ENCODE measurements at places on chromosomes 1 and 21.

DNA sequence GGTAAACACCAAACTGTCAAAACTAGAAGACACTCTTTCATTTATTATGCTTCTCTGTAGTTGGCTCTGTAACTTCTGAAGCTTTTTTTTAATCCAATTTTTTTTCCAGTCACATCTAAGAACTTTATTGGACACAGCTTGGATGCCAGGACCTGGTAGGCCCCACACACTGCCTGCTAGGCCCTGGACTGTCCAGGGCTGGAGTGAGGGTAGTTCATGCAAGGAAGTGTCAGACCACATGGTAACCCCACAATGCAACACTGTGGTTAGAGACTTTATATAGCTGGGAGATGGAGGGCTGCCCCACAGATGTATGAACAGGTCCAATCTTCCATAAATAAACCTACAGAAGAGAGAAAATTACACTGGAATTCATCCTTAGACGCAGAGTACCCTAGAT lies 7.1 kb downstream of the SLC2A1 start:
- no peak for DNase-seq

DNA sequence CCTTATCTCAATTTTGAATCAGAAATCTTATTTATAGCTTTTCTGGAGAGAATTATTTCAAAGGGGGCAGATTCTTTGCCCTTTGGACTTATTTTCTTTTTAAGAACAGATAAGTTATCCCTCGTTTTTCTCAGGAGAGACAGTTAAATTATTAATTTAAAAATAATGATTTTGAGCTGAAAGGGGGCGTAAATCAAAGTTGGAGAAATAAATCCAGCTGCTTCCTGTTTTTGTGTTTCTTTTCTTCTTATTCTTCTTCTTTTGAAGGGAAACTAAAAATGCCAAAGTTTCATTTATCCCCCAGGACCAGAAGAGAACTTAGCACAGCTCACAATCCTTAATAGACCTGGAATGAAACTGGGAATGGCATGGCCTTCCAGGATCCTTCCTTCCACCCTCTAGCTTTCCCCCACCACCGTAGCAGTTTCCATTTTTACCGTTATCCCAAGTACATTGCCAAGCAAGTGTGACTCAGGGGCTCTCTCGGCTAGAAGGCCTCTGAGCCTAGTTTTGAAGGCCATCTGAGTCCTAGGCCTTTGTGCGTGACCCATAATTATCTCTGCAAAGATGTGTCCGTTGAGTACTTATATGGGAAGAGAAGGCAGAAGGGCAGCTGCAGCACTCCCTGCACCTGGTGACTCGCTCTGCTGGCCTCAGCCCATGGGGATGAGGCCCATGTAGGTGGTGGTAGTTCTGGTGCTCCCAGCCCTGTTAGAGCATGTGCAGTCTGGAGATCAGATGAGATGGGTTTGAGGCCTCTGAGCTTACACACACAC lies 181.7 kb downstream of the ROR1 start:
- DNase-seq: no peak

- DNase-seq: no peak
These were observed 8.0 kb upstream of the LEPR start for GRCh38 chr1:65412256-65412983.

GRCh38 chr1:82486468-82486867 lies 685.7 kb downstream of the ADGRL2 start:
- no peak for DNase-seq

- DNase-seq: no peak
These were observed 53.5 kb downstream of the FAAP20 start for GRCh38 chr1:2141025-2141424.

DNA sequence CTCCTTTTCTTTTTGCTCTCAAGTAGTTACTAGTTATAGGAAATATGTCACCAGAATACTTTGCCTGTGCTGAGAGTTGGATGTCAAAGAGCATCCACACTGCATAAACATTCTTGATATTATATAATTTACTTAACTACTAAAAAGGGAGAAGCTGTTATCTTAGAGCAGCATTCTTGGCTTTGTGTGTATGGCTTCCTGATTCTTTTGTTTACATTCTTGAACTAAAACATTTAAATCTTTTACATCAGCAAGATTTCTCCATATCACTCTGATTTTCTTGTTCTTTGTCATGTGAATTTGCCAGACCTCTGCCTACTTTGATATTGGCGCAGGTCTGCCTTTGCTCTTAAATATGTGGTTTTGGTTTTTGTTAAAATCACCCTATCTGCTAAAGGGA lies 48.8 kb downstream of the SUCO start:
- no peak for DNase-seq

- no peak for DNase-seq
These were observed 42.5 kb downstream of the ACTN2 start for GRCh38 chr1:236728752-236729151.

DNA sequence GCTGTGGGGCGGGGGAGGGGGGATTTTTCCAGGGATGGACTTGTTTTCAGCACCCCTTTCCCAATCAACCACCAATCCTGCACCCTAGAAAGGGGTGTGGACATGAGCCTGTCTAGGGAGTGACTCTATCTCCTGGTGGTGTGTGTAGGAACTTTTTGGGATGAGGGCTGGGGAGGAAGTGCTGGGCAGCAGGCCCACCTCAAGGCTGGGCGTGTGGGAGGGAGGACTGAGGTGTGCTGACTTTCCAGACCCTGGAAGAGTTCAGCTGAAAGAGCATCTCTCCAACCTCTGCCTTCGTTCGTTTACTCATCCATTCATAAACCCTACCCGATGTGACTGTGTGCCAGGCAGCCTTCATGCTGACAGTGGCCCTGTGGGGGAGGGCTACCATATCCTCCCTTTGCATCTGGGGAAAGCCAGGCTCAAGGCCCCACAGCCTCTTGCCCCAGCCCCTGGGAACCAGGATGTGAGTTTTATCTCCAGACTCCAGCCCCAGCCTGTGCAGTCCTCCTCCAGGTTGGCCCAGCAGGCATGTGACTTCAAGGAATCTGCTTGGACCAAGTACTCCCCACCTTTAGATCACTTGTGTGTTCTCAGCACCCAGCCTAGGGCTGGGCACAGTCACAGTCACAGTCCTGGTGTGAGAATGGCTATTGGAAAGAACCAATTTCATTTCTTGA lies 6.7 kb downstream of the KNCN start:
- no peak for DNase-seq

DNA sequence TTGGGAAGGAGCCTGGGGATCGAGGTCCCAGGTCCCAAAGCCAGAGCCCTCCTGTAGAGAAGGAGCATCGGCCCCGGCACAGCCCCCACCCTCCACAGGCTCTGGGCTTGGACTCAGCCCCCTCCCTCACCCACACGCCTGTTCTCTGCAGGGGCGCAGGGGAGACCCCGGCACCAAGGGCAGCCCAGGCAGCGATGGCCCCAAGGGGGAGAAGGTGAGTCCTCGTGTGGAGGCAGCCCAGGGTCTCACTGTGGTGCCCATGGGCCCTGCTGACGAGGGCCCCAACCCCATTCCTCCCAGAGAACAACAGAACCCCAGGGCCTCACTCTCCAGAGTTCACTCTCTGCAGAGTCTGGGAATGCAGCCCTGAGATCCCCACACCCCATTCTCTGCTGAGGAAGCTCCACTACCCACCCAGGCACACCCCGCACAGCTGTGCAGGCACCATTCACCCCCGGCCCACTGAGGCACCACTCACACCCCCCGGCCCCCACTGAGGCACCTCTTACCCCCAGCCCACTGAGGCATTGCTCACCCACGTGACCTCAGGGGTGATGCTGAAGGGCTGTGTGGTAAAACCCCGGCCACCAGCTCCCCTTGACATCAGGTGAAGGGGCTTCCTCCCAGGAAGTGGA lies 21.8 kb downstream of the COL6A2 start:
- no peak for DNase-seq

DNA sequence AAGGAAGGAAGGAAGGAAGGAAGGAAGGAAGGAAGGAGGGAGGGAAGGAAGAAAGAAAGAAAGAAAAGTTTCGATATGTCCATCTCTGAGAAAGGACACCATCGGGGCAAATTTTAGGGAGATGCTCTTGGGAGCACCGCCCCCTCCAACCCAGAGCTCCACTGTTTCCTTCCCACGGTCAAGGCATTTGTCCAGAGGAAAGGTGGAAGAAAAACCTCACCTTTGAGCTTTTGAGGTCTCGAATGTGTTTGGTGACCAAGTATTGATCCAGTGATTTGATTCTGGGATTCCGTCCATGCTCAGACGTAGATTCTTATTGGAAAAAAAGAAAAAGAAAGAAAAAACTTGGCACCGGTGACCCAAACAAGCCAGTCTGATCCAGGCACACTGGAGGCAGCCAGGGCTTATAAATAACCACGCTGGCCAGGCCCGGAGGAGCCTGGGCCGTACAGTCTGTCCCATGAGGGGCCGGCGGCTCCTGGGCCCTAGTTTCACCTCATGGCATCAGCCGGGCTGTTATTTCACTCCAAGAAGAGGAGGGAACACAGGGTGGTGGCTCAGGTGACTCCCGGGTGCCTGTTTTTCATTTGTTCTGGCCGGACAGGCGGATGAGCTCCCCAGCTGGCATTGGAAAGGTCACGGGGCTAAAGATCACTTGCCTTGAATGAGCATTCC lies 36.1 kb upstream of the SLC25A33 start:
- DNase-seq: no peak

- DNase-seq: no peak
These were observed 759 bp downstream of the GPR157 start for GRCh38 chr1:9128166-9128519.

GRCh38 chr1:52748119-52748518 lies 21.9 kb downstream of the ZYG11B start:
- no peak for DNase-seq

- DNase-seq: no peak
These were observed 537 bp downstream of the RHBDL2 start for GRCh38 chr1:38941093-38941492.

GRCh38 chr1:35932158-35932636 lies 1.3 kb downstream of the AGO3 start:
- no peak for DNase-seq

DNA sequence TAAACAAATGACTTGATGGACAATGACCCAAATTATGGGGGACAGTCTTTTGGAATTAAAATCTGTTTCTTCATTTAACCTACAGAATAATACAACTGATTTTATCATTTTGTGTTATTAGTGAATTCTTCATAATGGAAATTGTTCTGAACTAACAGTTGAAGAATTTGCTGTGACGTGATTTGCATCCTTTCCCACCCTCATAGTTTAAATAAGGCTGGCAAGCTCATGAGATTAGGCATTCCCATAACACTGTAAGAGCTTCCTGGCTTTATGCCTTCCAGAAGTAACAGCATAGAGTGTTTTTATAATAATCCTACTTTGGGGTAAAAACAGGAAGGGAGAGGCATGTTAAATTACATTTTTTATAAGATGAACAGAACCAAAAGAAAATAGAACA lies 95.7 kb downstream of the ATP6V1G3 start:
- no peak for DNase-seq

- no peak for DNase-seq
These were observed 638.3 kb downstream of the MATN1 start for GRCh38 chr1:30084909-30085571.

DNA sequence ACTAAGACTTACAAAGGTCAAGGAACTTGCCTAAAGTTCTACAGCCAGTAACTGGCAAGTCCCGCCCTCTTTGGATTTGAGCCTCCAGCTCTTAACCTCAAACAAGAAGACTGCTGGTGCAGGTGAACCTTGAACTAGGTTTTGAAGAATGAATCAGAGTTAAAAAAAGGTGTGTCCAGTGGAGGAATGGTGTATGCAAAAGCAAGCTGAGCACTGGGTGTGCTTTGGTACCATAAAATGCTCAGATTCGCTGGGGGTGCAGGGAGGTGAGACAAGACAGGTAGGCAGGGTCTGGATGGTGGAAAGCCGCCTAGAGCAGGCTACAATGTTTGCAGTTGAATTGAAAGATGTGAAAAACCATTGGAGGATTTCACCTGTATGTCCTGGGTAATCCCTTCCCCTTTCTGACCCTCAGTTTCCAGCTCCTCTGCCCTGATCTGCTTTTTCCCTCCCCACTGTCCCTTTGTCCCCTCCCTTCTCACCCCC lies 39.8 kb downstream of the FOXD2 start:
- no peak for DNase-seq

- DNase-seq: no peak
These were observed 12.2 kb downstream of the PINK1 start for GRCh38 chr1:20645414-20645813.

DNA sequence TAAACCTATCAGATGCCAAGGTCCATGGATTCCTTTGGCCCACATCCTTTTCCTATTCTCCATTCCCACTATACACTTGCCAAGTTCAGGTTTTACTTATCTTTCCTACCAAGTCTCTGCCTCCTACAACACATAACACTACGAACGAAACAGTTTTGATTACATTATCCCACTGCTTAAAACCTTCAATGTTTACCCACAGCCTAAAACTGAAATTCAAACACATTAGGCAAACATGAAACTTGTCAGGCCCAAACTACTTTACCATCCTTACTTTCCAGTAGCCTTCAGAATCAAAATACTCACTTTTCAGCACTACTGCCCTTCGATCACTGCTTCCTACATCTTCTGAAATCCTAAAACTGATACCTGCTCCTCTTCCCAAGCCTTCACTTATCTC lies 3.0 kb downstream of the SCAF4 start:
- DNase-seq: no peak

- no peak for DNase-seq
These were observed 8.9 kb downstream of the ADAR start for GRCh38 chr1:154598871-154599635.

GRCh38 chr1:34263406-34263805 lies 86.7 kb downstream of the C1orf94 start:
- no peak for DNase-seq

DNA sequence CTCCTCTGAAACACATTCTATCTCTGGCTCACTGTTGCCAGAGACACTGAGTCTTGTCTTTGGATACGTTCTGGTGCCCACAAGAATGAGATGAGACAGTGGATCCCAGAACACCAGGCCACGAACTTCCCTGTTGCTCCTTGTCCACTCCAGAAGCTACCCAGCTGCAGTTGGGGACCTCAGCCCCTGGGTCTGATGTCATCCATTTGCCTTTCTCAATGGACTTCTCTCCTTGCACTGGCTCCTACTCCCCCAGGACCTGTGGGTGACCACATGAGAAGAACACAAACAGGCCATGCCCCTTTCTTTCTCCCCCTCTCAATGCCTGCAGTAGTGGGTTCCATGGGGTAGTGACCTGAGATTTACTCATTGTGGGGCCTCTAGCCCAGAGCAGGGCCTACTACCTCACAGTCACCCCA lies 5.9 kb downstream of the NBPF1 start:
- no peak for DNase-seq

- no peak for DNase-seq
These were observed 10.6 kb upstream of the LDLRAD1 start for GRCh38 chr1:54028306-54029251.

DNA sequence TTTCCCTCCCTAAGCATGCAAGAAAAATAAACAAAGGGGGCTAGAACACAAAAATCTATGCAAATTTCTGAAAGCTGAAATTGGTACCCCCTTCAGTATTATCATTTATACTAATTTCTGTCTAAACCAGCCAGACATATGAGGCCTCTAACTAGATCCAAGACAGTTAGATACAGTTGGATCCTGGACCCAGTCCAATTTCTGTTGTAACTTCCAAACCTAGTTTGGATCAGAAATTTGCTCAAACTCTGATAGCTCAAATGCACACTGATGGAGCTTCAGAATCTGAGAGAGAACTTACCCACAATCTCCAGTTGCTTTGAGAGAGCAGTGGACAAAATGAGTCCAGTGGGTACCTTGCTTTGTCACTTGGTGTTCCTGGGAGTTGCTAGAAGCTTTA lies 11.9 kb downstream of the CEP350 start:
- no peak for DNase-seq

GRCh38 chr1:226432586-226433340 lies 24.9 kb upstream of the PARP1 start:
- DNase-seq: no peak

- DNase-seq: peak; percentile 88
These were observed 17.3 kb downstream of the CRYBG2 start for GRCh38 chr1:26336477-26337205.
